Mammary epithelial cell (primary cell): ENCODE measurements at places on chromosomes 12 and 14.

DNA sequence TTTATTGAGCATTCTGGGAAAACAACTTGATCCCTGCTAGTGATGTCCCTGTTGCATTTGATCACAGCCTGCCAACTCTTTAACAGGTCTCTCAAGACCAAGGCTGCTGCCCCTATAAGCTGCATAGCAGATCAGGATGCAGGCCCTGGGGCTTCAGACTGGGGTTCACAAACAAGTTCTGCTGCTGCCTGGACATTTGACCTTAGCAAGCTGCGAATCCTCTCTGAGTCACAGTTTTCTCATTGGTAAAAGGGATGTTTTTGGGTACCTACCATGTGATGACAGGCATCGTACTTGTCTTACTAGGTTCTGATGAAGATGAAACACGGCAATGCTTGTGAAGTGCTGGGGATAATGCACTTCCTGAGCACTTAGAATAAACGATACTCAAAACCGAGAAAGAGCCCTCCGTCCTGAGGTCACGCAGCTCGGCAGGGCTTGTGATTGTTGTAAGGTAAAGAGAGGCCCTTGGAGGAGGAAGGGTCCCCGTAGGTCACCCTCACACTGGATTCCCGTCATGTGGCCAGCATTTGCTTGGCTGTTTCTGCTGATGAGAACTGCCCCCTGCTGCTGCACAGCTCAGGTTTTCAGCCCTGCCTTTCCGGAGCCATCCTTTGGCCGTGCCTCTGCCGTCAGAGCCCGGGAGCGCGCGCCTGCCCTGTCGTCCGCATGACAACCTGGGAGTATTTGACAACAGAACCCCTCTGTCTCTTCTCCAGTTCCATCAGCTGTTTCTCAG, 39.1 kb downstream of the TSPAN9 start:
- no peak for DNase-seq

GRCh38 chr12:123938679-123939480, 33.8 kb downstream of the CCDC92 start:
- no peak for DNase-seq

DNA sequence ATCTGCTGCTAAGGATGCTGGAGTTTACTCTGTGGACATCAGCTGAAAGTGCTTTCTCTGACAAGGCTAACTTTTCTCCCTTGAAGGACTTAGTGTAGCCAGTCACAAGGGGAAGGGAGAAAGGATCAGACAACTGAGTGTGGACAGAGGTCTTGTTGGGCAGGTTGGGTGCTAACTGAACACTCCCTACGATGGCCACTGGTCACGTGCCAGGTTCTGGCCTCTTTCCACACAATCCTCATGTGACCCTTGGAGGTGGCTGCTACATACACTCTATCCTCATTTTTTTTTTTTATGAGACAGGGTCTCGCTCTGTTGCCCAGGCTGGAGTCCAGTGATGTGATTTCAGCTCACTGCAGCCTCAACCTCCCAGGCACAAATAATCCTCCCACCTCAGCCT, 39.7 kb downstream of the FOXN4 start:
- DNase-seq = no peak

GRCh38 chr12:47378907-47379306, 299.1 kb upstream of the AMIGO2 start:
- DNase-seq = no peak

DNA sequence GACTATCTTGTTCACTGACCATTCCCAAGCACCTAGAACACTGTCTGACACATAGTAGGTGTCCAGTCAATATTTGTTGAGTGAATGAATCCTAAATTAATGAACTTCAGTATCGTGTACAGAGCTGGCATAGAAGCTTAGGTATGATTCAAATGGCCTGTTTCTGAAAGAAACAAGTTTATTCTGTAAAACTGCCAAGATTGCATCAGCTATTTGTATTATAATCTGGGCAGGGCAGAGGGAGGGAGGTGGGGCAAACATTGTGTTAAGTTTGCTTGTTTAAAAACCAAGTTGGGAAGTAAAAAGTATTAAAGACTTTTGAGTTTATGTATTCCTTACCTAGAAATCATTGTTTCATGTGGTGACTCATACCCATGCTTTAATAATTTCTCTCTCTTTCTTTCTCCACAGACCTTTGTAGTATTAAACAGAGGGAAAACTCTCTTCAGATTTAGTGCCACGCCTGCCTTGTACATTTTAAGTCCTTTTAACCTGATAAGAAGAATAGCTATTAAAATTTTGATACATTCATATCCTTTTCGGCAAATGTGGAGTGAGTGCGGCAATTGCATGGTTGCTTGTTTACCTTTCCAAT, 92.8 kb downstream of the SCN8A start:
- peak; percentile 69 for DNase-seq

DNA sequence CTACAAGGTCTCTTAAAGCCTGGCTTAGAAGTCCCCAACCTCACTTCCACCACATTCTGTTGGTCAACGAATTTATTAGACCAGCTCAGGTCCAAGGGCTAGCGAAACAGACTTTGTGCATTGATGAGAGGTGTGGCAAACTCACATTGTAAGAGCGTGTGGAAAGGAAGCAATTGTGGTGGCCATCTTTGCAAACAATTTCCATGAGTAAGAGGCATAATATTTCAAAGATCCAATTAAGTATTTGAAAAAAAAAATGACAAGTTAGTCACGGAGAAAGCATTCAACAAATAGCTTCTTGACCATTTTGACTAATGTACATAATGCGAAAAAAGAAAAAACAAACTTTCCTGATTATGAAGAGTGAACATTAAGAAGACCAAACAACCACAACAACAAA, 7.4 kb downstream of the NR1H4 start:
- no peak for DNase-seq

DNA sequence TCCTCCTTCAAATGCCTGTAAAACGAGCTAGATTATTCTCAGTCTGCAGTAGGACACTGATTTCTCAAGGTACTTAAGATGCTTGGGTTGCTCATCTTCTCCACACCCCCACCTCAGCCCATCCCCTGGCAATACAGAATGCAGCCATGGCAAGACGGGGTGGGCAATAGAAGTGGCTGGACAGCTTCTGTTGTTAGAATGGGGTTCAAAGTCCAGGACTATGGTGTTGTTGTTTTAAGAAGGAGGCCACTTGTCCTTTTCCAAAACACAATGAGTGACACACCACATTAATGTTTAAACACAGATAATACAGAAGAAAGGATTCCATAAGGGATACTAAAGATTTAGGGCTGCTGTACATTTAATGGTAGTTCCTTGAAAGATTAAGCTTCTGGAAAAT, 188.9 kb upstream of the BCL2L14 start:
- no peak for DNase-seq

DNA sequence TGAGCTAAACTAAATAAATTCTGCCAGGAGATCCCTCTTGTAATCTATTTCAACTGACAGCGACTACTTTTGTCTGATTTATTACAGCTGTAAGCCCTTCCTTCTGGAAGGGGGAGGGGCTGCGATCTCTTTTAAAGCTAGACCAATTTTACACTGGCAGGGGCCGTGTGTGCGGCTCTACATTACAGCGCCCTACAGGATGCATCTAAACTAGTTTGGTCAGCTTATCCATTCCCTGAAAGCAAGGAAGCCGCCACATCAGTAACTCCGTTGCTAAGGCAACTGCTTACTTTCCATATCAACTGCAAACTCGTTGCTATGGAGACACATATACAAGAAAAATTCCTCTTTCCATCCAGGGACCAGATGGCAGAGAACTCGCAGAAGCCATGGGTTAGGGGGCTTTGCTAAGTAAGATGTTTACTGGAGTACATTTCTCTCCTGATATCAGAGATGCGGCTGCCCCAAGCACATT, 17.4 kb downstream of the FOXN3 start:
- DNase-seq = no peak

DNA sequence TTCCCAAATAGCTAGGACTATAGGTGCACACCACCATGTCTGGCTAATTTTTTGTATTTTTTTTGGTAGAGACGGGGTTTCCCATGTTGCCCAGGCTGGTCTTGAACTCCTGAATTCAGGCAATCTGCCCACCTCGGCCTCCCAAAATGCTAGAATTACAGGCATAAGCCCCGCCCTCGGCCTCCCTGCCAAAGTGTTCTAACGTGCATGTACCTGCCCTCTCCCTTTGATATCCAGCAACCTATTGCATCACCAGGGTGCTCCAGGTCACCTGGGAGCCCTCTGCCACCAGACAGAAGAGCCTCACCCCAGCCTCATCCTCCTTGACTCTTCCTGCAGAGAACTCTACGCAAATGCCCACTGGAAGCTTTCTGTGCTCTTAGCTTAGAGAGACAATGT, 2.2 kb upstream of the EML1 start:
- peak; percentile 9 for DNase-seq

- no peak for DNase-seq
Observed at GRCh38 chr14:38255408-38255672, 553 bp downstream of the CLEC14A start.

GRCh38 chr12:12748044-12748443, 30.9 kb downstream of the CDKN1B start:
- no peak for DNase-seq

- DNase-seq = no peak
Observed at GRCh38 chr14:106657460-106657859, 1131.1 kb downstream of the TMEM121 start.

DNA sequence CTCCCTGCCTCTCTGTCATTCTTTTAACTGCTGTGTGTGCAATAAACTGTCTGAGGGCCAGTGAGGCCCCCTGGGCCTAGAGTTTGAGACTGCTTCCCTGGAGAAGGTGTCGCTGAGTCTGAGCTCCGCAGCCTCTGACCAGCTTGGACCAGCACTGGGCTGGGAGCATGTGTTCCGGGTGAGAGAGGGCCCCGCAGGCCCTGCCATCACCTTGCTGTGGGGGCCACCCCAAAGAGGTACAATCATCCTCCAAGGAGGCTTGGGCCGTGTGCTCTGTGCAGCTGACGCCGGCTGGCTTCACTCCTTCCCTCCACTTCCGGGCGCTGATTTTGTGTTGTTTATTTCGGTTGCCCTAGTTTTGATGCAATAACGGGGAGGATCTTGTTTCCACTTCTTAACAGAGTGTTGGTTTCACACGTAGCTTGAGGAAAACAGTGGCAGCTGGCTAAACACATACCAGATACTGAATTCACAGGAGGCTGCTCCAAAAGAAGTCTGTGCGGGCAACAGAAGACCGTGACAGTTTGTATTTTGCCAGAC, 121.6 kb downstream of the TMEM132C start:
- no peak for DNase-seq

DNA sequence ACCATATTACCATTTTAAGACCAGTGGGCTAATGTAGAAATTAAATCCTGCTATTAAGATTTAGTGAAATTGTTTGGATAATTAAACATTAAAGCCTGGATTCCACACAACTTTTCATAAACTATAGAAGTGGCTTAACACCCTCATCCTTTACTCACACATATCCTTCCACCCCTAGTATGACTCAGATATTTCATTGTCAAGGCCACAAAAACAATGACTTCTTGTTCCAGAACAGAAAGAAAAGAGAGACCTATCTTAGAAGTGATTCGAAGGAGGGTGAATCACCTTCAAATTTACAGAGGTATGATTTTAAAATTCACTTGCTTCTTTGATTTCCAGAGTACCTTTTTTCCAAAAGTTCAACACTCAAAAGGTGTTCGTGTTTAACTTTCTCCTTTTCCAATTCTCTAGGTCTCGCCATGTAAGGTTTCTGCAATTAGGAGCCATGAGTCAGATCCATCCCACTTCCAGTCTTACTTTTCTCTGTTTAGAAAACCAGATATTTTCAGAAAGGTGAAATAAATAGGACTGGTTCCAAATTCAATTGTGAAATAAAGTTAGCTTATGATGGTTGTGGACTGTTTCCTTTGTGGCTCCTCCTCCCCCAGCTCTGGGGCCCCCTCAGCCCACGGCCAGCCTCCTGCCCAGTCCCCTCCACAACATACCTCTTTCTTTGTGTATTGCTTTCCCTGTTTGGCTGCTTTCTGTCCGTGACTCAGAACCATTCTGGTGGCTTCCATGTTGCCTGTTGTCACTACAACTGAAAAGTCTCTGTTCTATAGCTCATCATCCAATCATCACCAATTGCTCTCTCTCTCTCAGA, 24.6 kb upstream of the MGP start:
- peak; percentile 89 for DNase-seq

DNA sequence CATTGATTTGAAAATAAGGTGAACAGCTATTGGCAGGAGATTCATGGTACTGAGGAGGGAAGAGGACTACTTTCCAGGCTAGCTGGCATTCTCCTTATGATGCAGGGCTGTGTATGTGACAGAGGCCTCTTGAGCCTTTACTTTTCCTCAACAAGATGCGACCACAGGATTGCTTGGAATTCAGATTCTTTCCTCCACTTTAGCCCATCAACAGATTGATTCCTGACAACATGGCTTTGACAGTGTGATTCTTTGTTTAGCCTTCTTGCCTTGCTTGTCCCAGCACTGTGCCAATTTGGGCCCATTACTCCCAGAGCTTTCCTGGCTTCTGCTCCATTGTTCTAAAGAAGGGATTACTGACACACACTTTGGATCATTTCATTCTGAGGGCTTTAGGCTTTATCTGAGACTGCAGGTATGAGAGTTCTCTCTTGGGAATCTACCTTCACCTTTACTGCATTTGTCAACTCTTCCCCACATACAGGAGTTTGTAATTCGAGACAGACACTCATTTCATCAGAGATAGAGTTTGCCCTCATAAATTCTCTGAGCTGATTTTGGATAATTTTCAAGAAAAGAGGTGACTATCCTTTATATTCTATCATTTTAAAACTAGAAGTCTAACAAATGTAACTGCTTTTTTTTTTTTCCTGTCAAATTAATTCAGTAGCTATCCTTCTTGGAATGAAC, 206.4 kb upstream of the GZMB start:
- DNase-seq = no peak

DNA sequence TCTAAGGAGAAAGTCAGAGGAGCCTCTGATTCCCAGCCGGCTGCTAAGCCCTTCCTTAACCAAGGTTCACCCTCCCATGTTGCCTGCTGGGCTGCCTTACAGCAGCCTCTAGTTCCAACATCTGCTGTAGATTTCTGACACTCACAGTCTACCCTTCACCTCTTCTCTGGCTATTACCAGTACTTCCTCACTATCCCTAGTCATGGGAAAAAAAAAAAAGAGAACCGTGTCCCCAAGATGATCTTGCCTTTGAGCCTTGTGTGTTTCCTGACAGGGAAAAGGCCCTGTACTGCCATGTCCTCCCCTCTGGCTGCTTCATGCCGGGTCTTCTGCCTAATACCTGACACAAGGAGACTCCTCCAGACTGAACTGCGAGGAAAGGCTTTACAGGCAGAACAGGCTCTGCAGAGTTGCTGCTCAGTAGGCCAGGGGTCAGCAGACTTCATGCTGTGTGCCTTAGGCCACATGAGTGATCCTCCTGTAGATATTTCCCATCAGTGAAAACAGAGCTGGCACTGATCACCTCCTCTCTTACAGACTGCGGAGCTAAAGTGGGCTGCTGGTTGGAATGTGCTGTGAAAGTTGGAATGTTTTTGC, 46.8 kb downstream of the PRKCH start:
- DNase-seq = no peak
